Iris pigment epithelial cell (primary cell): ENCODE measurements at places on chromosomes 2 and 18.

GRCh38 chr2:75594596-75594995 is 33.9 kb upstream of the EVA1A start:
- DNase-seq: no peak

DNA sequence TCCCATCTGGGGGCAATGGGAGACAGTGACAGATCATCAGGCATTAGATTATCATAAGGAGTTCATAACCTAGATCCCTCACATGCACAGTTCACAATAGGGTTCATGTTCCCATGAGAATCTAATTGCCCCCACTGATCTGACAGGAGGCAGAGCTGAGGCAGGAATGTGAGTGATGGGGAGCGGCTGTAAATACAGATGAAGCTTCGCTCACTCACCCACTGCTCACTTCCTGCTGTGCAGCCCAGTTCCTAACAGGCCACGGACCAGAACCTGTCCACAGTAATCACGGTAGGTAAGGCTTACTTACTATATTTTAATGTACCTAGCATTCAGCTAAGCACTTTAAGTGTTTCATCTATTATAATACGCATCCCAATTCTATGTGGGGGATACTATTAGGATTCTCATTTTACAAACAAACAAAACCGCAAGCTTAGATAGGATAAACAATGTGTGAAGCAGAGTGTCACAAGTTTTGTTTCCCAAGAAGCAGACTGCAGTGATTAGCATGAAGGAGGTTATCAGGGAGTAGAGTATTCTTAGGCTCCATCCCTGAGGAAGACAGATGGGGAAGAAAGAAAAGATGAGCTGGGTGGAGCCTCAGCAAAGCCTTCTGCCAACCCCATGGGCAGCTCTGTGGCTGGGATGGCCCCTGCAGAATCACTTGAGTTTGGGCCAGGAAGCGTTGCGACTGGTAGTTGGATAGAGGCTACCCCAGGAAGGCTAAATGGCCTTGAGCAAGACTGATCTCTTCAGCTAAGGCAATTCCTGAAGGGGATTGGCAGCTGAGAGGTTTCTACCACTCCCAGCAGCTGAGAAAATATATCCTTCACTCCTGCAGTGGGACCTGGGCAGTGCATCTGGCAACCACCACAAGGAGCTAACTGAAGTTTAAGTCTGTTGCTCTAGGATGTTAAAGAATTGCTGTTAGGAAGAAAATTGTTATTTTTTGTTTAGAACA is 133.1 kb downstream of the MREG start:
- DNase-seq: peak; percentile 68

- DNase-seq: no peak
Measured at GRCh38 chr2:173050684-173051083, 25.0 kb upstream of the MAP3K20 start.

GRCh38 chr2:121284463-121285449 is at the start of gene TFCP2L1:
Gene TFCP2L1 (minus strand): TSS chr2:121285202. CDS start chr2:121285109, 93 bp downstream.
- no peak for DNase-seq

- DNase-seq: no peak
Measured at GRCh38 chr2:42249887-42250286, 80.7 kb downstream of the EML4 start.

DNA sequence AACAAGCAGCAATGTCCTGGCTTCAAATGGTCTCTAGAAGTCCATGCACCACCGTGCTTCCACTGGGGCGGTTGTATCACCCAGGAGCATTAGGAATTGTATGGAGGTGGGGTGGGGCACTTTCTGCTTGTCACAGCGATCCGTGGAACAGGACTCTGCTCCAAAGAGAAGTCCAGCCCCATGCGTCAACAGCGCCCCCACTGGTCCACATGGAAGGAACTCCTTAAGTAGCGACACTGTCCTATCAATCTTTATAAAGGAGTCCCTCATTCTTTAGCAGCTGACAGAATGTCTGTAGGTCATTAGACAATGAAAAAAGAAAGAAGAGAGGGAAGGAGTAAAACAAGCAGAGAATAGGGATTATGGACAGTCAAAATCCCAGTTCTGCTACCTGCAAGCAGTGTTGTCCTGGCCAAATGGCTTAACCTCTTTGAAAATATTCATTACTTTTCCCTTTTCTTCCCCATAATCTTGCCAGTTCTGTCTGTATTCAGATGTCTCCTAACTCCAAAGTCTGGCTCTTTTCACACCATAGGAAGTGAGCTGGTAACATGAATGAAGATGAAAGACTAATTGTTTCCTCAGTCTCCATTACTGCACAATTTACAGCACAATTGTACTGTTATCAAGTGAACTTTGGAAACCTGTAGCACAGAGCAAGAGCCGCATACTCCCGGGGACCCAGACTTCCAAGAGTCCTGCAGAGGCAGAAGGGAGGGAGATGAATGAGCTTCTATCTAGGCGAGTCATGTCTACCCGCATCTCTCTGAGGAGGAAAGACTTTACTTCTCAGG is 9.9 kb downstream of the NFE2L2 start:
- DNase-seq: peak; percentile 57

- no peak for DNase-seq
Measured at GRCh38 chr2:79292958-79293315, 133.4 kb upstream of the REG3A start.

GRCh38 chr2:62871506-62871905 is 166.0 kb downstream of the EHBP1 start:
- DNase-seq: peak; percentile 50

DNA sequence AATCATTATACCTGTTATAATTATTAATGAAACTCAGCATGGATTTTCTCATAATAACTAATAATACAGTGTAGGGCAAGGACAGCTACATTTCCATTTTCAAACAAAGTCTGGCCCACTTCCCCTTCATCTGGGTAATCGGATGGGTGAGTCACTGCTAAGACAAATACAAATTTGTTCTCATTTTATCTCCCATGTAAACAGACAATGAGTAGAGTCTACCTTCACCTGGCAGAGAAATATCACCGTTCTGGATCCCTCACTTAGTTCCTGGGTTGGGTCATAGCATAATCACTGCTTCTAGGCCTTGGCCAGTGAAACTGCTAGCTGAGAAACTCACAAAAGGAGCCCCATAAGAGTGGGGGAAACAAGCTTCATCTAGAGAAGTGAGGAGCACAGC is 9.2 kb downstream of the CNTNAP5 start:
- no peak for DNase-seq

GRCh38 chr2:108184419-108184818 is 55.3 kb upstream of the SULT1C3 start:
- peak; percentile 55 for DNase-seq

GRCh38 chr2:6167592-6168138 is 475.5 kb downstream of the SOX11 start:
- no peak for DNase-seq

- DNase-seq: no peak
Measured at GRCh38 chr2:64383881-64384280, 70.1 kb upstream of the LGALSL start.

DNA sequence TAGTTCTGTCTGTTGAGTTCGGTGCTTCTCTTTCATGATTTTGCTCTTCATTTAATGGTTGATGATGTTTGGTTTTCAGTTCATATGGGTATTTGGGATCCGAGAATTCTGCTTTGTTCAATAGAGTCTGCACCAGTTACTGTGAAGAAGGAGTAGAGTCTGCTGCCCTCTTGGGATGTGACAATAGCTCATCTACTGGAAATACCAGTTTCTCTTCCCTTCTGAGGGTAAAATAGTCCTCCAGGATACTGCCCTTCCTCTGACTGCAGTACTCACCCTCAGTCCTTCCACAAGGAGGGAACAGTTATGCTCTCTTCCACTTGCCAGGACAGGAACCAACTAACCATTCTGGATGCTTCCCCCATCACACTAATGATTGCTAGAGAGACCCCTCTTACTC is 12.5 kb upstream of the TNFAIP6 start:
- no peak for DNase-seq

GRCh38 chr2:22683914-22684313 is 701.1 kb upstream of the KLHL29 start:
- no peak for DNase-seq

- no peak for DNase-seq
Measured at GRCh38 chr2:16200554-16201193, 260.3 kb downstream of the MYCN start.

- no peak for DNase-seq
Measured at GRCh38 chr2:49643149-49643548, 488.8 kb upstream of the FSHR start.

GRCh38 chr2:211133766-211134165 is 577.4 kb downstream of the CPS1 start:
- peak; percentile 47 for DNase-seq

DNA sequence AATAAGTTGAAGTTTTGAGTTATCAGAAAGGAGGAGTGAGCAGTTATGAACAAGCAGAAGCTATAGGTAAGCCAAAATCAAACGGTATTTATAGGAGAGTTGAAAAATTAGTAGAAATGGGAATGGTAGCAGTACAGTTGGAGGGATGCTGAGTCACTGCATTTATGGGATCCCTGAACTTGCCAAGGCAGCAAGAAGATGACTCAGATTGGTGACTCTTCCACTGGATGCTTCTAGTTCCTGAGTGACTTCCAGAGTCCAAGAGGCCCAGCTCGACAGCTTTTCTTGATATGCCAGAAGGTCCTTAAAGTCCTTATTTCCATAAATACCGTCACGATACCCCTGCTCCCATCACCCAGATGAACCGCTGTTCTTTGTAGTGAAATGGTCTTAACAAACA is 31.1 kb upstream of the ACTR3 start:
- DNase-seq: peak; percentile 90

GRCh38 chr2:152166633-152167032 is 8.9 kb downstream of the STAM2 start:
- DNase-seq: peak; percentile 75

DNA sequence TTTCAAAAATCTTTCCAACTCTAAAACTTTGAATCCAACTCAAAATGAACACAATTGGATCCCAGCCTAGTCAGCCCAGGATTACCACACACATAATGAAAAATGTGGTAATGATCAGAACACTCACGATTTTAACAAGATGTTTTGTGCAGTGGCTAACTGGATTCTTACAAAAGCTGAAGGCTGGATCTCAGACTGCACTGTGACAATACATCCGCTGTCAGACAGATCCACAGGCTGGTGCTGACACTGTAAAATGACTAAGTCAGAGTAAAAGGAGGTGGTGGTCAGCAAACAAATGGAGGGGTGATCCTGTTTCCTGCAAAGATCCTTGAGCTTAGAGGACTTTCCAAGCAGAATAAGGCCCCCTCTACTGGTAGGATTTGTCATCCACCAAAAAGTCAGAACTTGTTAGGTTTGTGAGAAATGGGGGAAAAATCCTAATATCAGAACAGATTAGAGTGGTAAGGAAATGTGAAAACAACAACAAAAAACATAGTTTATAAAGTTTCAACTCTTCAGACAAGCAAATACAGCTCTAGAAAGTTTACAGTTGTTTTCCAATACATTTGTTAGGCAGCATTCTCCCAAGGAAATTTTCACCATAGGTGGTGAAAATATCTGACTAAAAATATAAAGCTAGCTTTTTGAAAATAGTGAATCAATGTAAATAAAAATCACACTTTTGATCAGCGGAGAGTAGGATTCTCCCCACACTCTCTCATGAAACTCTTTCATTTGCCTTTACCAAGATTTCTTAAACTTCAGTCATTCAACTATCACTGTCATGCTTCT is 211.9 kb downstream of the AGPS start:
- DNase-seq: peak; percentile 68

GRCh38 chr2:37330681-37331080 is 6.0 kb upstream of the PRKD3 start:
- DNase-seq: no peak

DNA sequence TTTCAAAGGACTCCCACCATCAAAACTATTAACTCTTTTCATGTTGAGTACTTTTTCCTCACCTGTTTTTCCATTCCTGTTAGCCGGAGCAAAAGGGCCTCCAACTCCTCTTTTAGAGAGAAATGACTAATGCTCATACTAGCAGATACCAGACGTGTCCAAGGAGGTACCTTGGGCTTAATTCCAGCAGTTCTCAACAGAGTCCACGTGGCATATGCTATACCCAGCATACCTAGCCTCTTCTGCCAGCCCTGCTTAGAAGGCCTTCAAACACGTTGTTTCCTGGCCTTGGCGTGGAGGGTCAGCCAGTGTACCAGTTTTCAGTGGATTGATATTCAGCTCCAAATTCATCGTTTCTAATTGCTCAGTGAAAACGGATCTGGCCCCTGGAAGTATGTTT is 123.9 kb downstream of the MGAT5 start:
- no peak for DNase-seq

- DNase-seq: no peak
Measured at GRCh38 chr18:26464128-26465011, 84.0 kb downstream of the KCTD1 start.

GRCh38 chr2:33288011-33288410 is 188.4 kb upstream of the RASGRP3 start:
- DNase-seq: no peak

GRCh38 chr2:45394842-45395241 is 216.2 kb downstream of the SRBD1 start:
- no peak for DNase-seq

DNA sequence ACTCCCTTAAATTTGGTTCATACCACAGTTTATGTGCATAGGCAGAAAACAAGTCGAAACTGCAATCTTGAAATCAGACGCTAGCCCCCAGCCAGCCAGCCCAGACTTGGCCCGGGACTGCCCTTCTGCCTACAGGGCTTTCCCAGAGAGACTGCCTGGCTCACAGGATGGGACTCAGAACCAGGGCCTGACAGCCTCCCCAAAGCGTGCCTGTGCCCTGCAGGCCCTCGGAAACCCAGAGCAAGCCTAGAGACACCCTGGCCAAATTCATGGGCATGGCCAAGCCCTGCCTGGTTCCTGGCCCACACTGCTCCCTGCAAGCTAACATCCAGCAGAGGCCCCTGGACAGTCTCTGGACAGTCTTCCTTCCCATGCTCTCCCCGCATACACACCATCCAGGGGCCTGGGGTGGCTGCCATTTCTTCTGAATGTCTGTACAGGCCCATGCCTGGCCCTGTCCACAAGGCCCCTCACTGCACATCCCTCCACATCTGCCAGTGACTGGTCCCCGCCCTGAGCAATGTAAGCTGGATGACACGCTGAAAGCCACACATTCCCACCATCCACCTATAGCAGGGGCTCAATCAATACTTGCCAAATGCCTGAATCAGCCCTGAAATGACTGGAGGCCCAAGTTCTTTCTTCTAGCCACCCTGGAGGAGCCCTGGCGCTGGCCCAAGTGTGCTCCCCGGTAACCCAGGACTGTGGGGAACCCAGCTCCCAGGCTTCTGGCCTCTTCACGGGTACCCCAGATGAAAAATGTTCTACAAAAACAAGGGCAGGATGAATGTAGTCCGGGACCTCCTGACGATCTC is 73.1 kb downstream of the HDAC4 start:
- DNase-seq: no peak

GRCh38 chr2:120677221-120677620 is 58.4 kb upstream of the GLI2 start:
- no peak for DNase-seq

GRCh38 chr18:43936176-43936575 is 658.9 kb upstream of the SYT4 start:
- no peak for DNase-seq
